ENCODE measurements at places on chromosomes 5 and 9.

DNA sequence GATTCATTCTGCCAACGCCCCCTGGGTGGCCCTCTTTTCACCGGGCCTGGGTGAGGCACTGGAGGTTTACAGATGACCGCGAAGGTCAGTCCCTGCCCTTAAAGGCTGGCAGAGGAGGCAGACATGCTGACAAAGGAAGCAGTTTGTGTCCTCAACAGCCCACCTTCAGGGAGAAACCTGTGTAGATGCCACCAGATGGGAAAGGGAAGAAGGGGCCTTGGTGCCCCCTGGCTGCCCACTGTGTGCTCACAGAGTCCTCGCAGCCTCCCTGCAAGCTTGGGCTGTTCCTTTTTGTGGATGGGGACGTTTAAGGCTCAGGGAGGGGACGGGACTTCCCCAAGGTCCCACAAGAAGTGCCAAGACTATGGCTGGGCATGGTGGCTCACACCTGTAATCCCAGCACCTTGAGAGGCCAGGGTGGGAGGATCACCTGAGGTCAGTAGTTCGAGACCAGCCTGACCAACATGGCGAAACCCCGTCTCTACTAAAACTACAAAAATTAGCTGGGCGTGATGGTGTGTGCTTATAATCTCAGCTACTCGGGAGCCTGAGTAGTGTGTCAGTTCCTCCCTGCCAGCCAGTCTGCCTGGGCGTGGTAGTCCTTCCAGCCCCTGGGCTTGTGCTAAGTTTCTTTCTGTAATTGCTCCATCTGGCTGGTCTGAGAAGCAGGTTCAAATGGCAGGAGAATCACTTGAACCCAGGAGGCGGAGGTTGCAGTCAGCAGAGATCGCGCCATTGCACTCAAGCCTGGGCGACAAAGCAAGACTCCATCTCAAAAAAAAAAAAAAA lies 36.2 kb downstream of the NEK6 start:
- DNase-seq, result peak; percentile 51

GRCh38 chr5:63310644-63311043 lies 651.6 kb downstream of the HTR1A start:
- DNase-seq, result no peak

- DNase-seq, result no peak
Observed at GRCh38 chr9:37693260-37693659, 42.5 kb downstream of the FRMPD1 start.

DNA sequence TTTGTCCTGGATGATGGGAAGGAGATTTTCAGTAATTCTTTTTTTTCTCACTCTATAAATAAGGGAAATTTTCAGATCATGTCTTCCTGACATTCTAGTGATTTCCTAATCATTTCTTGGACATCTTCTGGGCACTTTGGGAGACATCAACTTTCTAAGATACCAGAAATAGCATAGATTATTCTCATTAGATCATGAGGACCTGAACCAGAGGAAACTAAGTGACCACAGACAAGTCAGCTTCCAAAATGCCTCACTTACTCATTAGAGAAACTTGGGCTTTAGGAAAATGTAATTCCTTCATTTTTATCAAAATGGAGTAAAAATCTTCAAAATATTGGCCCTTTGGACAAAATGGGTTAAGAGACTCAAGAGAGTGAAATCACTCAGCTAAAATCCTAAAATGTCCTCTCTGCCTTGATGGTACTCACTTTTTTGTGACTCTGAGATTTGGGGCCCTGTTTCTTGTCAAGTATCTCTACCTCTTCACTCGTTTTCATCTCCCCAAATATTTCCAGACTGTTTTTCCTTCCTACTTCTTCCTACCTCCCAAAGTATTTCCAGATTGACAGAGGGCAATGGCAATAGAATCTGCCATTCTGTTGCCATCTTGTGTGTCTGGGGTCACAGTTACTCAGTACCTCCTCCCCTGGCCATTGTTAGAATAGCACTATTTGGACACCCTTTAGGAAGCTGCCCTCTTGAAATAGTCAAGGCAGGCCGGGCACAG lies 194.5 kb downstream of the NR3C1 start:
- no peak for DNase-seq

- no peak for DNase-seq
Observed at GRCh38 chr9:98641695-98642094, 67.0 kb downstream of the GABBR2 start.

DNA sequence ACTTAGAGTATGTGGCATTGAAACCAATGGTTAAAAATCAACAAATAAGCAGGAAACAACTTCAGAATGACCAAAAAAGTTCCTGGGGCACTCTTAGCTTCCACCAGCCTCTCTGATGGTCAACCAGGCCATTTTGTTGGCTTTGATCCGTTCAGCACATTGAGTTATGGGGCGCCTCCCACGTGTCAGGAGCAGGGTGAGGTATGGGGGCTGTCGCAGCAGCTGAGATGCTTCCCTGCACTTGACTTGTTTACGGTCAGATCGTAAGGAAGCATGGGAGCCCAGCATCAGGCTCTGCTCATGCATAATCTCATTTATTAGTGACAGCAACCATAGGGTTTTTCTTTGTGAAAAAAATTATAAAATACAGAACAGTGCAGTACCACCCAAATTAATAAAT lies 16.7 kb downstream of the SYK start:
- no peak for DNase-seq

GRCh38 chr5:140509898-140510297 lies 37.6 kb upstream of the EIF4EBP3 start:
- DNase-seq, result no peak

- no peak for DNase-seq
Observed at GRCh38 chr9:113899205-113899604, 23.1 kb downstream of the ZNF618 start.

DNA sequence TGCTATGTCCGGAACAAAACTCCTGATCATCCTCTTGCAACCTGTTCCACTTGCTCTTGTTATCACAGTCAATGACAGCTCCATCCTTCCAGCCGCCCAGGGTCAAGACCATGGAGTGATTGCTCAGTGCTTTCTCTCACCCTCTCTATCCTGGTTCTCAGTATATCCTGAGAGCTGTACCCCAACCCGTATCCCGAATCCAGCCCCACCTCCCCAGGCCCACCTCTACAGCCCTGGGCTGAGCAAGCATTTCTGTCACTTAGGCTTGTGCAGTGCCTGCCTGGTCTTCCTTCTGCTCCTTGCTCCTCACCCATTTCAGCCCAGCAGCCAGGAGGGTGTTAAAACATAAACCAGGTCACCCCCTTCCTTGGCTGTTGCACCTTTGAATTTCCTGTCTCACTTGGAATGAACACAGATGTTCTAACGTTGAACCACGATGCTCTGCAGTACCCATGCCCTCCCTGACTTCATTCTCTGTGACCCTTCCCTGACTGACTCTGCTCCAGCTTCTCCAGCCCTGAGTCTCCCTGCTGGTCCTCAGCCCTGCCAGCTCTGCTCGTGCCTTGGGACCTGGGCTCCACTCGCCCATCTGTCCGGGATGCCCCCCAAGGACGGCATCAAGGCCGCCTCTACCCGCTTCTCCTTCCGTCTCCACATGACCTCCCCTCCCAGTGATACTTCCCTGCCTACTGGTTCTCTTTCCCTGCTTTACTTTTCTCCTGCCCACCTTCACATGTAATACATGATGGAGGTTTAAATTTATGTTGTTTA lies 110.0 kb downstream of the ICE1 start:
- DNase-seq, result no peak

GRCh38 chr5:83564069-83564749 lies 92.7 kb downstream of the VCAN start:
- DNase-seq, result peak; percentile 70

- DNase-seq, result no peak
Observed at GRCh38 chr9:71567890-71568289, 200.4 kb downstream of the CEMIP2 start.

- DNase-seq, result no peak
Observed at GRCh38 chr5:135357685-135358084, 41.3 kb downstream of the MACROH2A1 start.

- no peak for DNase-seq
Observed at GRCh38 chr9:136361047-136361753, 2.3 kb downstream of the DNLZ start.

- DNase-seq, result no peak
Observed at GRCh38 chr5:170760113-170760512, 23.4 kb upstream of the GABRP start.

- peak; percentile 87 for DNase-seq
Observed at GRCh38 chr9:35651956-35652828, 1.5 kb upstream of the SIT1 start.

DNA sequence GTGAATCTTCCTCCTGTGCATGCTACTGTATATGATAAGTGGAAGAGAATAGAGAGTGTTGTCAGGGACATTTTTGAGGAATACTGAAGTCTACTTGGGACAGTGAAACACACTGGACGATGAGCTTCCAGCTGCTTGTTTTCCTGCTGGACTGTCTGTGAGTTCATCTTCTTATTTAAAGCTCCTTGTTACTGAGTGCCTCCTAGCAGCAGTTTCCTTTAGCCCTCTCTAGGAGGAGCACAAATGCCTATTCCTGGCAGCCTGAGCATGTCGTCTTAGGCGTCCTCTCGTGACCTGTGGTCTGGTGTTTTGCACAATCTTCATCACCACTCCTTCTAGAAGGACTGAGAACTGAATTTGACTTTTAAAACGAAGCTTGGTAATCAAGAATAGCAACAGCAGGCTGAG lies 43.8 kb downstream of the ANKRD33B start:
- peak; percentile 91 for DNase-seq

GRCh38 chr5:32312197-32312594 lies 543 bp downstream of the MTMR12 start:
- peak; percentile 37 for DNase-seq

- no peak for DNase-seq
Observed at GRCh38 chr5:60810438-60811085, 33.5 kb downstream of the ELOVL7 start.

DNA sequence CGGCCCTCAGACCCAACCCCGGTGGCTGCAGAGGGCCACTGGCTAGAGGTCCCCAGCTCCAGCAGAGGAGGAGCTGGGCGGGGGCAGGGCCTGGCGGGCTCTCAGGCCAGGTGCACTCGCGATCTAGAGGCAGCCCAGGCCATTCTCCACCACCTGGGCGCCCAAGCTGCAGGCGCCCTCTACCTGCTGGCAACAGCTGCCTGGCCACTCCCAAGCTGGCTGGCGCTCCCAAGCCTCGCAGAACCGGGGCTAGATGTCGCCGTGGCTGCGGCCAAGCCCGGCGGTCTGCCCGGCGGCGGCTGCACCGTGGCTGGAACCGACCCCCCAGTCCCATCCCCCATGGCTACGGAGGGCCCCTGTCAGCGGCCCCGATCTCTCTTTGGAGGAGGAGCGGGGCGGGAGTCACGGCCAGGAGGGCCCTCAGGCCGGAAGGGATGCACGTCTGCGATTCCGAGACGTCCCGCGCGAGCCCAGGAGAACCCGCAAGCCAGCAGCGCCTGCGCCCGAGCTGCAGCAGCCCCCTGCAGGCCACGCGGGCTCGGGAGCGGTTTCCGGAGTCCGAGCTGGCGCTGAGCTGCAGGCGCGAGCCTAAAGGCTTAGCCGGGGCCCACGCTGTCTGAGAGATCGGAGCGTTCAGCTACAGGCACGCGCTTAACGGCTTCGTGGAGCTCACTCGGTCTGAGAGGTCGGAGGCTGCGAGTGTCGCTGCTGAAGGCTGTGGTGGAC lies 44.3 kb upstream of the BICD2 start:
- DNase-seq, result peak; percentile 74
